Muscle of leg (tissue), 16 donors: ENCODE measurements at places on chromosomes 16 and 17. TPM values are rescaled to one million over a fixed set of nuclear protein-coding genes. Genes with fewer than 3 reads are reported as not detected.

DNA sequence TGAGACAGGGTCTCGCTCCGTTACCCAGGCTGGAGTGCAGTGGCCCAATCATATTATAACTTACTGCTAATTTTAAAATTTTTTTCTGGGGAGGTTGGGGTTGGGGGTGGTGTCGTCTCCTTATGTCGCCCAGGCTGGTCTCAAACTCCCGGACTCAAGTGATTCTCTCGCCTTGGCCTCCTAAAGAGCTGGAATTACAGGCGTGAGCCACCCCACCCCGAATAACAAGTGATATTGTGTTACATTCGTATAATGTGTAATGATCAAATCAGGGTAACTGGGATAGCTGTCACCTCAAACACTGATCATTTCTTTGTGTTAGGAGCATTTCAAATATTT, 16.2 kb upstream of the KPNA2 start:
- peak overlapping the region; percentile 44 for H3K27ac ChIP-seq
- H3K27me3 ChIP-seq: no peaks in the 10 kb centered on the region

DNA sequence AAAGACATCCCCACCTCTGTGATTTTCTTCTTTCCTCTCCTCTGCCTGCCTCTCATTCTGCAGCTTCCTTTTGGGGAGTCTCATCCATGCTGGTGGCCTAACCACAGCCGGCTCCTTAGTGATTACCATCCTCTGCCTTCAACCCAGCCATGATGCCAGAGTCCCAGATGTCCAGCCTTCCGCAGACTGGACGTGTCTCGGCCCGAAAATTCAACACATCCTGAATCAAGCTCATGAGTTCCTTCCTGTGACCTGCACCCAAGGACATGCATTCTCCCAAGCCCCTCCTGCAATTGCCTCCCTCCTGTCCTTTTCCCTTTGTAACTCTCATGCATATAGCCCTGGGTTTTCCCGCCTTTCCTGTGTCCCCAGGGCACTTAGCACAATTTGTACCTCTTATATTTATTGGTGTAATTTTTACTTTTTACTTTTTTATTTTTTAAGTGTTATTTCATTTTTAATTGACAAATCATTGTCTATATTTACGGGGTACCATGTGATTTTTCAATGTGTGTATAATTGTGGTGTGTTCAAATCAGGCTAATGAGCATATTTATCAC, 1.2 kb upstream of the SLC13A5 start:
- H3K4me1 ChIP-seq: peaks cover 5% of the 10 kb centered on the region
- peaks cover 45% of the 10 kb centered on the region for H3K27me3 ChIP-seq
- no peak for DNase-seq
- no peak overlapping the region for H3K4me3 ChIP-seq
- H3K36me3 ChIP-seq: no peaks in the 10 kb centered on the region

GRCh38 chr16:89598199-89598598, 15.2 kb upstream of the DPEP1 start:
- no peak overlapping the region for H3K4me3 ChIP-seq
- no peak for DNase-seq
- no peak overlapping the region for H3K27ac ChIP-seq
- H3K36me3 ChIP-seq: no peaks in the 10 kb centered on the region
- H3K4me1 ChIP-seq: peaks cover 8% of the 10 kb centered on the region
- H3K27me3 ChIP-seq: peaks cover 5% of the 10 kb centered on the region

DNA sequence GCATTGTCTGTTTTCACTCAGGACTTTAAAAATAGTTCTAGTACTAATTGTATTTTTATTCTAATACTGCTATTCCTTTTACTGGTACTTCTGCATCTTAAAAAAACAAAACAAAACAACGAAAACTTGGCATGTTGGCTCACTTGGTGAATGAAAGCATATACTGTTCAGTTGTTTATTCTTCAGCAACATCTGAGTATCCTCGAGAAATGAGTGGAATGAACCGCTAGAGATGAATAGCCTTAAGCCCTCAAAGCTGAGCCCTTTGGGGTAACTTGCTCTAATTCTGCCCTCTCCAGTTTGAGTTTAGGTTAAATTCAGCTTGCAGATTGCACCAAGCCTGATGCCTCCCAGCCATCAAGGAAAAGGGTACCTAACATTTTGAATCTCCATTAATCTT, 126.5 kb downstream of the WWOX start:
- no peaks in the 10 kb centered on the region for H3K27me3 ChIP-seq
- no peaks in the 10 kb centered on the region for H3K36me3 ChIP-seq
- H3K4me3 ChIP-seq: no peak overlapping the region
- DNase-seq: no peak

DNA sequence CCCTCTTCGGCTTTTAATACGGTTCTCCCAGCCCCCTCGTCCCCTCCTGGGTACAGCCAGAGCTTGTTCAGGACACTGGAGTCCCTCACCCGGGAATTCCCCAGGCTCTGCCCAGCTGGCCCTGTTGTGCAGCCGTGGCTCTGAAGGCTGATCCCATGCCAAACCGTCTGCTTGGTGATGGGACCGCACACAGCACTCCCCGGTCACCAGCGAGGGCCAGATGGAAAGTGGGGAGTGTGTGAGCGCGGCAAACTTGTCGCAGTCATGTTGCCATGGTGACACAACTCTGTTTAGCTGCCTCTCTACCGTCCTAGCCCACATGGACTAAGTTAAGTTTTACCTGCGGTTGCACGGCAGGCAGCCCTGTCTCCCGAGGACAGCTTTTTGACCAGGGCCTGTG, 107.9 kb downstream of the RAP1GAP2 start:
- peak; percentile 83 for DNase-seq
- no peaks in the 10 kb centered on the region for H3K36me3 ChIP-seq
- H3K4me1 ChIP-seq: peaks cover 16% of the 10 kb centered on the region
- no peak overlapping the region for H3K4me3 ChIP-seq
- peaks cover 2% of the 10 kb centered on the region for H3K27me3 ChIP-seq
- no peak overlapping the region for H3K27ac ChIP-seq

GRCh38 chr16:27374804-27375425, 27.1 kb upstream of the IL21R start:
- peak; percentile 81 for DNase-seq
- no peaks in the 10 kb centered on the region for H3K27me3 ChIP-seq
- no peak overlapping the region for H3K4me3 ChIP-seq
- peaks cover 6% of the 10 kb centered on the region for H3K4me1 ChIP-seq

GRCh38 chr16:46974352-46974751, 878 bp upstream of the DNAJA2 start:
- H3K36me3 ChIP-seq: peaks cover 9% of the 10 kb centered on the region
- H3K27ac ChIP-seq: peak overlapping the region; percentile 96
- peak; percentile 11 for DNase-seq
- peaks cover 12% of the 10 kb centered on the region for H3K4me1 ChIP-seq
- H3K4me3 ChIP-seq: peak overlapping the region; percentile 86

DNA sequence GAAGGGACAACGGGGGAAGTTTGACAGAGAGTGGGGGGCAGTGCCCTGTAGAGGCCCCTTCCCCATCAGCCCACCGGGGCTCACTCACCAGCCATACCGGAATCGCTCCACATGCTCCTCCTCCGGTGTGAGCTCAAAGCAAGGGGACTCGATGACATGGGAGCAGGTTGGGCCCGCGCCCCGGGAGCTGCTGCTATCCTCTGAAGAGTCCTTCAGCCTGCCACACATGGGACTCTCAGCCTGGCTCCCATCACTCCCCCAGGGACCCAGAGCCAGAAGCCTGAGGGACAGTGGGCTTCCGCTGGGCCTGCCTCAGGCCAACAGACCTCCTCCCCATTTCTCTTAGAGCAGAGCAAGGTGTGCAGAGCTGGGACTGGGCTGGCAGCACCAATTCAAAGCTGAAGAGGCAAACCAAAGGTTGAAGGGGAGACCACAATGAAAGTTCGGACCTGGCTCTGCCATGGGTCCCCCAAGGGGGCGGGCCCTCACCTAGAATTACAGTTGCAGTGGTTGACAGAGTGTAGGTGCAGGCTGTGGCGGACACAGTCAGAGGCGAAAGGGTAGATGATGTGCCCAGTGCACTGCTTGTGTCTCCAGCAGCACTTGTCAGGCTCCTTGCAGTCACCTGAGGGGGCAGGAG, 7.3 kb downstream of the PROCA1 start:
- peaks cover 66% of the 10 kb centered on the region for H3K36me3 ChIP-seq
- H3K27ac ChIP-seq: no peak overlapping the region
- no peaks in the 10 kb centered on the region for H3K27me3 ChIP-seq
- DNase-seq: no peak
- no peaks in the 10 kb centered on the region for H3K4me1 ChIP-seq
- no peak overlapping the region for H3K4me3 ChIP-seq

- no peak for DNase-seq
- H3K27me3 ChIP-seq: peaks cover 67% of the 10 kb centered on the region
- no peak overlapping the region for H3K27ac ChIP-seq
- no peak overlapping the region for H3K4me3 ChIP-seq
- H3K36me3 ChIP-seq: no peaks in the 10 kb centered on the region
These were observed 2.8 kb downstream of the USH1G start for GRCh38 chr17:74920306-74920620.

DNA sequence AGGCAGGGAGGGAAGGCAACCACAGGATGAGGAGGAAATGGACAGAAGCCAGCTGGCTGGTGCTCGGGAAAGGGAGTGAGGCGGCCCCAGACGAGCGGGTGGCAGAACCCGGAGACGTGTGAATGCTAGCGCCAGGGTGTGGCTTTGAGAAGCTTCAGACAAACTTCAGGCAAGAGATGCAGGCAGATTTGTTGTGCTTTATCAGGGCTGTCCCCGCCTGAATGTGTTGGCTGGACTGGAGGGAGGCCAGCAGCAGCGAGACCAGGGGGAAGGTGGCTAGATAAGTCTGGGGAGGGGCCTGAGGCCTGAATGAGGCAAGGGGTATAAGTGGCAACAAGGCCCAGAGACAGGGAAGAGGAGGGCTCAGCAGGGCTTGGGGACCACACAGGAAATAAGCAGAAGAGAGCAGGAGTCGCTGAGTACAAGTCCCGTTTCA, 22.0 kb downstream of the CAMKK1 start:
- H3K27me3 ChIP-seq: no peaks in the 10 kb centered on the region
- no peak overlapping the region for H3K4me3 ChIP-seq
- peaks cover 45% of the 10 kb centered on the region for H3K36me3 ChIP-seq
- no peak overlapping the region for H3K27ac ChIP-seq

- no peaks in the 10 kb centered on the region for H3K36me3 ChIP-seq
- no peaks in the 10 kb centered on the region for H3K27me3 ChIP-seq
- no peak overlapping the region for H3K27ac ChIP-seq
These were observed 50.7 kb upstream of the ADORA2B start for GRCh38 chr17:15894258-15894657.

DNA sequence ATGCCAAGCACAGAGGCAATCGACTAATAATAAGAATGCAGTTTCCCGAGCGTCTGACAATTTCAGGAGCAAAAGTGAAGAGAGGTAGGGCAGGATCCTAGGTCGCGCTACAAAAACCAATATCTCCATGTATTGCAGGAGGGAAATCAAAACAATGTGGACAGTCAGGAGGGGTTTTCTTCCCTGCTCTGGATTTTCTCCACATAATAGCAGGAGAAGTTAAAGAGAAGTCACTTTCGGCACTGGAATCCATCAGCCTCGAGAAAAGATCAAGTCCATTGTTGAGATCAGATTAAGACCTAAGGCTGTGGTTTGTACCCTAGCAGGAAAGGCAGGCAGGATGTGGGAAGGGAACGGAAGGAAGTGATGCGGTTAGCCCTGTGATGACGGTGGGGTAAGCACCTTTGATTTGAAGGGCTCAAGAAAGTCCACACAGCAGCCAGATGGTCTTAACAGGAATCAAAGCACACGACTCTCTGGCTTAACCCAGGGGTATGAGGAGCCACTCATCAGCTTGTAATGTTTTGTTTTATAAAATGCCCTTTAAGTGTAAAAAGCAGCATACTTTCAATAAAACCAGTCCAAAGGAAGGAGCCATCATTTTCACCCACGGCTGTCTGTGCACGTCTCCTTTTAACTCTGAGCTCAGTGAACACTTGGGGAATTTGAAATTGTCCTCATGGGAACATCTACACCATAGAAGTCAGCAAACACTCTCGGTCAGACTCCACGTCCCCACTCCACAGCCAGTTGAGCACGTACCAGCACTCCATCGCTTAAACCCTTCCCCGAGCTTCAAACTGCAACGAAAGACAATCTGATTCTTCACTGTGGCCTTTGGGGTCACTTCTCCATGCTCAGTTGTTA, 15.8 kb upstream of the AKTIP start:
- H3K36me3 ChIP-seq: no peaks in the 10 kb centered on the region
- H3K4me1 ChIP-seq: peaks cover 9% of the 10 kb centered on the region
- no peaks in the 10 kb centered on the region for H3K27me3 ChIP-seq
- peak overlapping the region; percentile 86 for H3K27ac ChIP-seq
- no peak overlapping the region for H3K4me3 ChIP-seq
- peak; percentile 67 for DNase-seq

- H3K36me3 ChIP-seq: peaks cover 4% of the 10 kb centered on the region
- H3K27me3 ChIP-seq: no peaks in the 10 kb centered on the region
- H3K27ac ChIP-seq: no peak overlapping the region
These were observed 1.3 kb downstream of the C17orf67 start for GRCh38 chr17:56832446-56832845.

DNA sequence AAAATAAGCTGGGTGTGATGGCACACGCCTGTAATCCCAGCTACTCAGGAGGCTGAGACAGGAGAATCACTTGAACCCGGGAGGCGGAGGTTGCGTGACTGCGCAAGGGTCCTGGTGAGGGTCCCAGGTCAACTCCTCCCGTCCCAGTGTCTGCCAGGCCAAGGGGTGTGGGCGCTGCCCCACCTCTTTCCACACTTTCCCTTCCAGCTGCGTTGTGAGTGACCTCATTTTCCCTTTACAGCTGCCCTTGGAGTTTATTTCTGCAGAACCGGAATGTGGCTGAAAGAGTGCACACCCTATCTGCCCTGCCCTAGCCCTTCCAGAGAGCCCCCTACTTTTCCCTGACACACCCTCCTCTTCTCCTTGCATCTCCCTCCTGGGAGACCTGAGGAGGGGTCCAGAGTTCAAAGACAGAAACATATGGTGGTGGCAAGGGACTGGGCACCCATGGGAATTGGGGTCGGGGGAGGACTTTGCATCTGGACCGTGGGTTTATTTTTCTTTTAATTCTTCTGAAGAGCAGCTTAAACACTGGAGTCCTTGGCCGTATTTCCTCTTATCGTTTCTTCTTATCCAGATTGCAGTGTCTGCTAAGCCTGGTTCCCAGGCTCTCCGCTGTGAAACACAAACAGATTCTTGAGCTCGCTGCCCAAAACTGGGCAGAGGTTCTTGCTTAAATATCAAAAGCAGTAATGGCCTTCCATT, 20.9 kb downstream of the MRC2 start:
- H3K4me3 ChIP-seq: no peak overlapping the region
- H3K4me1 ChIP-seq: peaks cover 25% of the 10 kb centered on the region
- H3K27ac ChIP-seq: peak overlapping the region; percentile 0
- peak; percentile 71 for DNase-seq
- peaks cover 2% of the 10 kb centered on the region for H3K36me3 ChIP-seq

Gene RAB26
- total RNA-seq: 0.40 TPM

Gene SP2
- 2.0 TPM for total RNA-seq

Gene SCN4A
- 23.3 TPM for total RNA-seq
